ENCODE measurements at places on chromosomes 7 and 10. TPM values are rescaled to one million over a fixed set of nuclear protein-coding genes. Genes with fewer than 3 reads are reported as not detected.

Gene TWIST1
- not detected for total RNA-seq

Gene OPALIN
- not detected for total RNA-seq

Gene OPN4
- total RNA-seq, result not detected

Gene GPNMB
- total RNA-seq, result 0.89 TPM

Gene PHYHIPL
- not detected for total RNA-seq

DNA sequence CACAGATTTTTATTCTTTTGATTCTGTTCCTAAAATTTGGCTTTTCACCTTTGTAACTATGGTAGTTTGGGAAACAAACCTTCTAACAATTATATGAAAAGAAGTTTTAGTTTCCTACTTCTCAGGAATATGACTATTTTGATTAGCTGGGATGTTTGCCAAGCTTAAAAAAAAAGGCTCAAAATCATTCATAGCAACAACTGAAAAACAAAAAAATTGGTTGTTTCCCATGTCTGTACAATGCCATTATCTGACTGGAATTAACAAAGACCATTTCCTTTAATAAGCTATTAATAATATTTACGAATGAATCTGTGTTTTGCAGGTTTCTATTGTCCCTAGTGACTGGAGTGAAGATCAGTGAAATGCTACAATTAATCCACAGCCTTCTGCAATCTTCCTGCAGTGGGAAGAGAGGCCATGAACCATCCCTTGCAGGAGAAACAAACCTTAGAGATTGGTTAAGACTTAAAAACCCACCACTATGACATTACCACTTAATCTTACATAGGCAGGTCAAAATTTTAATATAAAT is 4.2 kb downstream of the PURB start:
- H3K36me3 ChIP-seq, result peaks cover 3% of the 10 kb centered on the region
- H3K4me3 ChIP-seq, result no peak overlapping the region
- peaks cover 23% of the 10 kb centered on the region for H3K4me1 ChIP-seq
- no peak overlapping the region for H3K27ac ChIP-seq

GRCh38 chr7:55557666-55558188 is 14.6 kb downstream of the VOPP1 start:
- H3K36me3 ChIP-seq, result peaks cover 7% of the 10 kb centered on the region
- no peak for DNase-seq
- no peaks in the 10 kb centered on the region for H3K27me3 ChIP-seq
- no peak overlapping the region for H3K27ac ChIP-seq
- peaks cover 25% of the 10 kb centered on the region for H3K4me1 ChIP-seq
- no peak overlapping the region for H3K4me3 ChIP-seq

Data from naive thymus-derived CD4-positive, alpha-beta T cell (primary cell).